ENCODE measurements at places on chromosomes 5 and 9.

GRCh38 chr9:110128664-110129329 lies 79.2 kb downstream of the C9orf152 start:
- DNase-seq = no peak

GRCh38 chr9:23741351-23741750 lies 84.7 kb downstream of the ELAVL2 start:
- no peak for DNase-seq

GRCh38 chr5:76403766-76404222 lies 709 bp downstream of the IQGAP2 start:
- DNase-seq = no peak

DNA sequence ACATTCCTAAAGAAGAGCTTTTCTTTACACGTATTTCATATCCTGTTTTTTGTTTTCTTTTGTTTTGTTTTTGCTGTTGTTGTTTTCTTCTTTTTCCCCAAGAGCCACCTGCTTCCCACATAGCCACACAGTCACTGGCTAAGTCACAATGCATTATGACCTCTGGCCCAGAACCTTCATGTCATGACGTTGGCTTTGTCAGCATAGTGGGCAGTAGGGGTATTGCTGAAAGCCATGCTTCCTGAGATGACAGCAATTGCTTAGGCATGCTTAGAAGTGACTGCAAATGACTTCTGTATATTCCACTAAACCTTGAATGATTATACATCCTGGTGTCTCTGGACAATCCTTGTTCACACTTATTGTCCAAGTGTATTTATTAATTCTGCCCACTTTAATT lies 375.8 kb downstream of the TAF11L14 start:
- no peak for DNase-seq

GRCh38 chr5:3680821-3681220 lies 85.2 kb downstream of the IRX1 start:
- no peak for DNase-seq

DNA sequence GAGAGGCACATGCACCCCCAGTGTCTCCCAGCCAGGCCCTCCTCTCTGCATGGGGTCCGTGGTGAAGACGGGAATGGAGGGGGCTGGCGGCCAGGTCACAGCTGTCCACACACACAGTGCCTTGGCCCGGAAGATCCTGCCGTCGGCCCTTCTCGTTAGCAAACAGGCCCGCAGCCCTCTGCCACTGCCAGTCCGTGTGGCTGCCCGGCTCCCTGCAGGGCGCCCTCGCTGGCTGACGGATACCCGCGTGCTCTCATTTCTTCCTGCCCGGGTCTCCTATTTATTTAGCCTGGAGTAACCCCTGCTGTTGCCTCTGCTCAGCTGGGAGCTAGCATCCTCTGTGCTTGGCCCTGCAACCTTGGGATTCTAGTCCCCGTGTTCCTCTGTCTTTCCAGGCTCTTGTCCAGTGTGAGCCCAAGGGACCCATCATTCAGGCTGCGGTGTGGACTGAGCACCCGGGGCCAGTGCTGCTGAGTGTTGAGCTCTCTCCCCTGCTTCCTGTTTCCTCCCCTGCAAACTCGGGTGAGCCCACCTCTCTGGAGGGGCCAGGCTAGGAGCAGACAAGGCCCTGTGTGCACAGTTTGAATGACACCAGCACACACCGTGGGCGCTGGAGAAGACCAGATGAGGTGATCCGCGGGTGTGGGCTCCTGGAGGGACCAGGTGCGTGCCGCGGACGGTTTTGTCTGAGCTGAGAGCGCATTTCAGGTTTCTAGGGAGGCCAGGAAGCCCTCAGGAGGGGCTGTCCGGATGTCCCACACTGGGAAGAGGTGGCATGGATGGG lies 14.6 kb upstream of the RNU6ATAC start:
- DNase-seq = no peak
